ENCODE measurements at places on chromosomes 7 and 10.

GRCh38 chr7:96992192-96993005, 13.0 kb upstream of the DLX6 start:
- DNase-seq = no peak

DNA sequence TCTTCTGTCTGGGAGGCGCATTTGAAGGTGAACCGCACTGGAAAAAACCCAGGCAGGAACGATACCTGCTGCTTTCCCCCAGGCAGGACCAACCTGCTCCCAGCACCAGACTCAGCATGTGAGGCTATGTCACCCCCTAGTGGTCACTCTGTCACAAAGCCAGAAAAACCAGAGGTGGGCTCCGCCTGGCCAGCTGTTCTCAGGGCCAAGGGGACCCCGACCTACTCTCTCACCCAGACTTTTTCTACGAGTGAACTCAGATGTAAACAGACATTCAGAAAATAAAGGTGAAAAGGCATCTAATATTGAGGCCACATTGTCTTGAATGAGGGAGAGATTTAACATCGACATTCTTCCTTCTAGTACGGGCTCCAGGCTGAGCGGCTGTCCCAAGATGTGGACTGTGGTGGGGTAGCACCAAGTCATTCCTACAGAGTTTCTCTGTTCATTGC, 117.3 kb downstream of the PRKAG2 start:
- peak; percentile 86 for DNase-seq

DNA sequence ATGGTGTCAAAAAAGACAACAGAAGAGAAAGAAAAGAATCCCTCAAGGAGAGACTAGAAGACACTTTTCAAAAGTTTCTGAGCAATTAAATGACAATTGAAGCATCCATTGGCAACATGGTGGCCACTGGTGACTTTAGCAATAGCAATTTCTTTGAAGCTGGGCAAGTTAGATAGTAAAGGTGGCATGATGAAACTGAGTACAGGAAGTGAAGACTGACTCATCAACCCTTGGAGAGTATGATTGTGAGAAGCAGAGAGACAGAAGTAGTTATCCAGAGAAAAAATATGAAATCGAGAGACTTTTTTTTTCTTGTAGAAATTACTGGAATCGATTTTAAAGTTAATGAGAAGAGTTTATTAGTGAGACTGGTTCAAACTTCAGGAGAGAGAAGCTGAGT, 52.5 kb downstream of the DGKB start:
- no peak for DNase-seq

DNA sequence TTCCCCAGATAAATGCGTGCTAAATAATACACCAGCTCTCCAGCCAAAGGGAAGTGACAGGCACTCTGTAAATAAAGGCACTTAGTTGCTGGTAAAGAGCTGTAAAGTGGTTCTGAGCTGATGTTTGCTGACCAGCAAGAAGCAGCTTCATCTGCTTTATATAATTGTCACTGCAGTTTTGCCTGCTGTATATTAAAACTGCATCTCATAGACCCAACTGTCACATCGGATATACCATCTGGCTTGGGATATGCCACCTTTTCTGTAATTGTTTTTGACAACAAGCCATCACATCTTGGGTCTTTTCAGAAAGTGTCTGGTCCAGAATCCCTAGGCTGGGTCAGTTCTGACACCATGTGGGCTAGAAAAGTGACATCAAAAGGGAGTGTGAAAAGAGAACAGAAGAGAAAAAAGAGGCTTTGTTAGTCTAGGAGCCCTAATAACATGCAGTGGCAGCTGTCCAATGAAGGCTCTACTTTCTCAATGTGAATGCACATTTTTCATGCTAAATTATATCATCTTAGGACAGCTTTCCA, 697.6 kb downstream of the KCNMA1 start:
- no peak for DNase-seq

DNA sequence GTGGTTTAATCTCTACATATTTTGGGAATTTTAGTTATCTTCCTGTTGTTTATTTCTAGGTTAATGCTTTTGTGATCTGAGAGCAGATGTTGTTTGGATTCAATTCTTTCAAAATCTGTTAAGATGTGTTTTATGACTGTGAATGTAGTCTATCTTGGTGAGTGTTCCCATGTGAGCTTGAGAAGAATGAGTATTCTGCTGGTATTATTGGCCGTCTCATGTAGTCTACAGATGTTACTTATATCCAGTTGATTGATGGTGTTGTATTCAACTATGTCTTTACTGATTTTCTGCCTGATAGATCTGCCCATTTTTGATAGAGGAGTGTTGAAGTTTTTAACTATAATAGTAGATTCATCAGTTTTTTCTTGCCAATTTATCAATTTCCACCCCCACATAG, 141.4 kb upstream of the FOXP2 start:
- DNase-seq = no peak

DNA sequence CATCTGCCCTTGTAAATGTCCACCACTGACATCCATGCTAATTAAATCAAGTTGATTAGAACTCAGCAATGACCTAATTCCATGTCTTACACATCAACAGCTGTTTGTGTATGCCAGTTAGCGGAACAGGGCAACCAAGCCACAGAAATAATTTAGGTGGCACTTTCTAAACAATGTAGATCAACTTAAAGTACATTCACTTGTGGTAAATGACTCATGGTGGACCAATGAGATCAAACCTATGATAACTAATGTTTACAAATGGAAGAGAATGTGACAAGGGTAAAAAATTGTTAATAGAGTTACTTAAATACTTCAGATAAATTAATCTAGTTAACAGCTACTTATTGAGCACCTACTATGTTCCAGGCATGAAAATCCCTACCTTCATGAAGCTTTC, 63.1 kb upstream of the ICA1 start:
- no peak for DNase-seq

- no peak for DNase-seq
These were observed 61.8 kb downstream of the PYROXD2 start for GRCh38 chr10:98353170-98353569.

DNA sequence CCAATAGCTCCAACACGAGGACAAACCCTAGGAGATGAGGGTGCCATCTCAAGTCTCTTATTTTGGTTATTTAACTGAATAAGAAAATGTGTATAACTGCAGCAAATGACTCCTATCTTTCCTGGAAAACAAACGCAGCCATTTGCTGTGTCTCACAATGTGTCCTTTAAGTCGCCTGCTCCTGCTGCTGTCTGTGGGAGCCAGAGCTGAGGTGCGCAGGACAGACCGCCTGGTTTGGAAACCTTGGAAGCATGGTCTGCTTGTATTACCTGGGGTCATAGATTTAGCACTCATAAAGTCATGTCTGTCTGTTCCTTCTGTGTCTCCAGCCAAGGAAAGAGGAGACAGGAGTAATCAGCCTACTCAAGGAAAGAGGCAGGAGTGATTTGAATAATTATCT, 760.2 kb downstream of the GRID1 start:
- no peak for DNase-seq

DNA sequence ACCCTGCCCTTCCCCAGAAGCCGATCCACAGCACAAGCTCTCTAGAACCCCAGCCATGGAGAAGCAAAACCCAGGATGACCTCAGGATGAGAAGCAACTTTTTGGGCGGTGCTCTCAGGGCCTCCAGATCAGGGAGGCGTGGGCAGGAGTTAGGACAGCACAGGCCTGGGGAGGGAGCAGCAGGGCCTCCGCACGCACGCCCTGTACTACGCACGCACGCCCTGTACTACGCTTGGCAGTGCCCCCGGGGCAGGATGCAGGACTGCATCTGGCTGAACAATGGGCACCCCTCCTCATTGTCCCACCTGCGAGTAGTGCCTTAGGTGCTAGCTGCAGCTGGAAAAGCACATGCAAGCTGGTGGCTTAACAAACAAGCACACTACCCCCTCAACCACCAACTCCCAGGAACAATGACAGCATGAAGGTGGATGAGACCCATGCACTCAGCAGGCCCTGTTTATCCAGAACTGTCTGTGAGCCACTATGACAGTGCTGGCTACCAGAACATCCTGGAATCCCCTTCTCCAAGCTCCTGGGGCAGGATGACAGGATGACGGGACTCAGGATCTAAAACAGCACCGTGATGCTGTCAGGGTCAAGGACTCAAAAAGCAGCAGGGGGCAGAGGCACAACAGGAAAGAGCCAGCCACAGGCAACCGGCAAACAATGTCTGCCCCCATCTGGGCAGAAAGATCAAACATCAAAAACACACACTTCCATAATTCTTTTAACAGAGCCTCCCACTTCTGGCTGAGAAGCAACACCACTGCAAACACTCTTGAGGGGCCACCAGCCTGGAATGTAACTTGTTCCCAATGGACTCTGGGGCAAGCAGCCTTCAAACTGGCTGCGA, 11.8 kb downstream of the PODXL start:
- peak; percentile 59 for DNase-seq

- peak; percentile 40 for DNase-seq
These were observed 9.0 kb upstream of the ARPC1B start for GRCh38 chr7:99365318-99366141.

DNA sequence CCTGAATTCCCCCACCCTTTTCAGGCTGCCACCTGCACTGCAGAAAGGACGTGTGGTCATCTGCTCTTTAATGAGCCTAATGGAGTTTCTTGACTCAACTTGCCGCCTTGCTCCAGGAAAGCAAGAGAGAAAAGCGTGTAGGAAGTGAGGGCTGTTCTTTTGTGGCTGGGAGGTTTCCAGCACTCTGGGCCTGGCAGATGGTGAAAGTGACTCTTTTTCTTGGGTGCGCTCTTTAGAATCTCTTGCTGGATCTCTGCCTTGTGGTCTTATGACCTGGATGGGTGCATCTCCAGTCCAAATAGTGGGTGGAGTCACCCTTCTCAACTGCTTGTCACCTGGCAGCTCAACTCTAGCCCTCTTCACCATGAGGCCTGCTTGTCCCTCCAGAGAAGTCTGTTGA, 244.0 kb downstream of the SORCS1 start:
- no peak for DNase-seq

DNA sequence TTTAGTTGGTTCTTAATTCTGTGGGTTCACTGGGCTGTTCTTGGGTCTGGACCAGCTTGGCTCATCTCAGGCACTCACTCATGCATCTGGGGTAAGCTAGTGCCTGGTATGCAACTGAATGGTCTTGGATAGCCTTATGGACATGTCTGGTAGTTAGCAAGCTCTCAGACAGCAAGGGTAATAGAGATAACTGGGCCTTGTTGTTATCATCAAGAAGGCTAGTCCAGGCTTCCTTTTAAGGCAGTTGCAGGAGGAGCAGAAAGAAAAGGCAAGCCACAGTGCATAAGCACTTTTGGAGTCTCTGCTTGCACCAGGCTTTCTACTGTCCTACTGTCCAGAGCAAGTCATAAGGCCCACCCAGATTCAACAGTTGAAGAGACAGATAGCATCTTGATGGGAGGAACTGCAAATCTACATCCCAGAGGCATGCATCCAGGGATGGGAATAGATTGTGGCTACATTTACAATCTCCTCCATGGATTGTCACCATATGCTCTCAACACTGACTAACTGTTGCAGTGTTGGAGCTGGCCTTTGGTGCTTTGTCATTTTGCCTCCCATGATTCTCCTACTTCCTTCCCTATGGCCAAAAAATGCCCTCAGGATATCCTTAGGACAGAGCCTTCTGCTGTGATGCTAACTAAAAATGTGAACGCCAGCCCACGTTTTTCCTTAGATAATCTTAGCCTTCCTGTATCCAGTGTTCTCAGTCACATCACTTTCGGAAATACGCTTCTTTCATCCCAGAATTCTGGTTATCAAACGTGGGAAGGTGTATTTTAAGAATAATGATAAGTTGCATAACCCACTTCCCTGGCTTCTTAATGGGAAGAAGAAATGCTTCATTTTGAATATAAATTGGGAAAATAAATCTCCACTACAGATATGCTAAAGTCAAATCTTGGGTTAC, 3.6 kb downstream of the GIMAP4 start:
- no peak for DNase-seq

- peak; percentile 71 for DNase-seq
These were observed 136.5 kb upstream of the NAMPT start for GRCh38 chr7:106421181-106421762.

DNA sequence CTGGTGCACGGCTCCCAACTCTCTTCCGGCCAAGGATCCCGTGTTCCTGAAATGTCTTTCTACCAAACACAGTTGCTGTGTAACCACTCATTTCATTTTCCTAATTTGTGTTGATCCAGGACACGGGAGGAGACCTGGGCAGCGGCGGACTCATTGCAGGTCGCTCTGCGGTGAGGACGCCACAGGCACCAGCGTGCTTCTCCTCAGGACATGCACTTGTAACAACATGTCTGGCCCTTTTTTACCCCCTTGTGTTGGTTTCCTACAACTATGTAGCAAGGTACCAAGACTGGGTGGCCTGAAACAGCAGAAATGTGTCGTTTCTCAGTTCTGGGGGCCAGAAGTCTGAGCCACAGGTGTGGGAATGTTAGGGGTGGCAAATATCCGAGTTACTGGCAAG, 18.2 kb downstream of the CALML5 start:
- DNase-seq = no peak

DNA sequence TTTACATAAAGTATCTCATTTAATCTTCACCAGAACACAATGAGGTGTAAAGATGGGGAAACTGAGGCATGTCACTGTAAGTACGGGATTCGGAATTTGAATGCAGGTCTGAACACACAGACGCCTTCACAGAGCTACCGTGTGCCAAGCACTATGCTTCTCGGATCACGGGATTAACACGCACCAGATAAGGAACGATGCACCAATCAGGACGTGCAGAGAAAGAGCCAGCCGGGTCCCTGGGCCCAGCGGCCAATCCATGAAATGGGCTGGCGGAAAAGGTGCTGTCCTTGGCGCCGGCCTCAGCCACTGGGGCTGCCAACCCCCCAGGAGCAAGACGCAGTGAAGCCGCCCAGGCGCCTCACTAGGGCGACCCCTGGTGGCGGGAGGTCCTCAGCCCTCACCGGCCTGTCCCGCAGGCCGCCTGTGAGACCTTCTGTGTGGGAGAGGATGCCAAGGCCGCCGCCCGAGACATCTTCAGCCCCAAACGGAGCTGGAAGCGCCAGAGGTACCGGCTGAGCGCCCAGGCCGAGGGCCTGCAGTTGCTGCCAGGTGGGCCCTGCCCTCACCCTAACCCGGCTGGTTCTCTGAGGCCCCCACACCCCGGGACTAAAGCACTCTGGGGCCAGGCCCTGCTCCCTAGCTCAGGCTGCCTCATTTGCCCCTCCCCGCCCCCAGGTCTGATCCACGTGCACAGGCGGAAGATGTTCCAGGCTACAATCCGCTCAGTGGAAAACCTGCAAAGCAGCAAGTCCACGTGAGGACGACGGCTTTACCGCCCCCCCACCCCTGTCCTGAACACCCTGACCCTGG, 15.6 kb downstream of the ATG9B start:
- DNase-seq = peak; percentile 84

Measured in GM03348 (cell line).